ENCODE measurements at places on chromosomes 3 and 15.

DNA sequence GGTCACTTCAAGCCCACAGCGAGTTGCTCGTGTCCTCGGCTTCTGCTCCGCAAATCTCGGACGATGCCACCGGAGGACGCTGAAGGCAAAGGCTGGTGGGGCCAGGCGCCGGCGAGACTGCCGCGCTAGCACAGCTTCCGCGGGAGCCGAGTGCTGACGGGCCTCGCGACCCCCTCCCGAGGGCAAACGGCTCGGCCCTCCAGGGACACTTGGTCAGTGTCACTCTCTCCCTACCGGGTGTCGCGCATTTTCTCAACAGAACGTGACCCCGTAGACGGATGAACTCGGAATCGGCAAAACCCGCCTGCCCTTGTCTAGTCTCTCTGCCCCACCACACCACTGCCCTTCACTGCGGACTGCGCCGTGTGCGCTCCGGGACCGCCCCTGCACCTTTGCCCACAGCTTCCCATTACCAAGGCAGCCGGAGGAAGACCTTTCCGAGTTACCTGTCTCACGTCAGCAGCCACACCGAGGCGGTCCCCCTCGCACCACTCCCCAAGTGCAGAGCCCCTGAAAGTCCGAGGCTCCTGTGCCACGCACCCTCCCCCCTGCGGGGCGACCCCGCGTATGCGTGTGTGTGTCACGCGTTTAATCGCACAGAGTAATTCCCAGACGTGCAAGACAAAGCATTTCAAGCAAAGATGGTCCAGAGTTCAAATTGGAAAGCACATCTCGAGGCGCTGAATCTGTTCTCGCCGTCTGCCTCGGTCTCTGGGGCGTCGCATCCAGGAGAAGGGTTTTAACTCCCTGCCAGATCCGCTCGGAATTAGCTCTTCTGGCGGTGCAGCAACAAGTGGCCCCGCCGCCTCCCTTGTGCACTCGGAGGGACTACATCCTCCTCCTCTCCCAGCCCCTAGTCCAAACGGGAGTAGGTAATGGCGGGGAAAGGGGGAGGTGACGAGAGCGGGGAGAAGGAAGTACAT lies 245.0 kb upstream of the TOPAZ1 start:
- DNase-seq: peak; percentile 49

GRCh38 chr3:178084938-178085816 lies 451.1 kb upstream of the KCNMB2 start:
- DNase-seq: peak; percentile 26

- DNase-seq: no peak
Measured at GRCh38 chr3:37348736-37349396, 174.5 kb upstream of the LRRFIP2 start.

- DNase-seq: no peak
Measured at GRCh38 chr3:131004603-131005002, 22.0 kb downstream of the ASTE1 start.

GRCh38 chr15:79034284-79034683 lies 56.3 kb downstream of the RASGRF1 start:
- no peak for DNase-seq

DNA sequence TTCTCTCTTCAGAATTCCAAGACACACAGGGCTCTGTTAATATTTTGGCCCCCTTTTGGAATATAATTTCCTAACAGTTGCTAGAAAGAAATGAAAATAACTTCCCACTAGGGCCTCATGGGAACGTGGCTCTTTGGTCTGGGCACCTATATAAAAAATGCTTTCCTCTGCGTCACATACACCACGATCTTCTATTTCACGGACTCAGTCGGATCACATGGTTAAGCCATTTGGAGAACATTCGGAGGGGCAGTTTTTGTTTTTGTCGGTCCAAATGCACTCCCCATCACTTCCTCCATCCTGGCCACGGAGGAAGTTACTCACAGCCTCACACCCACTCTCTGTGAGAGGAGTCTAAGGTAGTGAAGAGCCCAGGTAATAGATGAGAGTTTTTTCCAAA lies 21.0 kb downstream of the TMEM44 start:
- DNase-seq: no peak

- no peak for DNase-seq
Measured at GRCh38 chr3:33092496-33093254, 4.3 kb downstream of the GLB1 start.

All from HAP-1 (cell line).